ENCODE measurements at places on chromosomes 1 and 21. TPM values are rescaled to one million over a fixed set of nuclear protein-coding genes. Genes with fewer than 3 reads are reported as not detected.
A peak's percentile ranks its signal among the peaks of the same experiment; 100 is the strongest.

The GPR37L1 gene
- total RNA-seq, result not detected

The TFF2 gene
- not detected for total RNA-seq

The OR2M3 gene
- not detected for total RNA-seq

The MX2 gene
- 0.59 TPM for total RNA-seq

The RAB25 gene
- total RNA-seq, result not detected

The HCRTR1 gene
- total RNA-seq, result 0.53 TPM

The FNDC10 gene
- 0.14 TPM for total RNA-seq

The DNAH14 gene
- 1.9 TPM for total RNA-seq

The ATP1A4 gene
- total RNA-seq, result not detected

The OLIG1 gene
- total RNA-seq, result not detected

The OR2L13 gene
- total RNA-seq, result not detected

- DNase-seq, result peak; percentile 92
Measured at GRCh38 chr1:203673550-203674411, 47.1 kb downstream of the ATP2B4 start.

DNA sequence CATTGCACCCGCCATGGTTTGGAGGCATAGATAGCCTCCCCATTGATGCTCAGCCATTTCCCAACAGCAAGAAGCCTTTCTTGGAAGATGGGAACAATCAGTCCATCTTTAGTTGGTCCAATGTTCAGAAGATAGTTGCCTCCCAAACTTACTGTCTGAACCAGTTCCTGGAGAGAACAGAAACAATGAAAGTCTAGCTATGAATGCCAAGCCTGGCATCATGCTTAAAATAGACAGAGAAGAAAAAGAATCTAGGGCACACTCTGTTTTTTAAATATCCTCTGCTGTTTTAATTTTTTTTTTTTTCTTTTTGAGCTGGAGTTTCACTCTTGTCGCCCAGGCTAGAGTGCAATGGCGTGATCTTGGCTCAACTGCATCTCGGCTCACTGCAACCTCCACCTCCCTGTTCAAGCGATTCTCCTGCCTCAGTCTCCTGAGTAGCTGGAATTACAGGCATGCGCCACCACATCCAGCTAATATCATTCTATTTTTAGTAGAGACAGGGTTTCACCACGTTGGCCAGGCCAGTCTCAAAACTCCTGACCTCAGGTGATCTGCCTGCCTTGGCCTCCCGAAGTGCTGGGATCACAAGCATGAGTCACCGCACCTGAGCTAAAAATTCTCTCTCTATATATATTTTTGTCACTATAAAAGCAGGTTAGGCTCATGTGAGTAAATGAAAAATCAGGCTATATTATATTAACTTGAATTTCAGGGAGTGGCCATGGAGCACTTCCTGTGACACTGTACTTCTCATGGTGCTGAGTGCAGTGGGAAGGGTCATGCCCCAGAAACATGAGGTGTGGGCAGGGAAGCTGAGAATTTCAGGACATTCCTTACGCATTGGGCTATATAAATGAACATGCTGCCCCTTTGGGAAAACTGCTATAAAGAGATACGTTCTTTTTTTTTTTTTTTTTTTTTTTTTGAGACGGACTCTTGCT, 19.1 kb downstream of the FUCA1 start:
- DNase-seq, result no peak

GRCh38 chr1:10064416-10065343, 31.9 kb downstream of the UBE4B start:
- no peak for DNase-seq

DNA sequence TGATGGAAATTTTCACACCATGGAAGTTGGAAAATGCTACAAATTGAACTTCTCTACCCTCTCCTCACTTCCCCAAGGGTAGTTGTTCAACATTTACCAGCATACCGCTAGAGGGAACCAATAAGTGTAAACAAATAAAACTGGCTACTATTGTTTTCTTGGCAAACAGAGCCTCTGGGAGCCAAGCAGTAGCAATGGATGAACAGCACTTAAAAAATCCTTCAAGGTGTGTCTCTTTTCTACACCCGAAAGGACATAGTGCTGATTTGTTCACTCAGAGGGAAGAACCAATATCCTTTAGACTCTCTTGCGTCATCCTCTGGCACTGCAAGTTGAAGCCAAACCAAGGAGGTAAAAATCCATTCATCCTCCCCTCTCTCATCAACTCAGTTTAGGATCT, 161.5 kb downstream of the TBX15 start:
- no peak for DNase-seq

- DNase-seq, result no peak
Measured at GRCh38 chr21:23887725-23888306, 1719.5 kb downstream of the MRPL39 start.

DNA sequence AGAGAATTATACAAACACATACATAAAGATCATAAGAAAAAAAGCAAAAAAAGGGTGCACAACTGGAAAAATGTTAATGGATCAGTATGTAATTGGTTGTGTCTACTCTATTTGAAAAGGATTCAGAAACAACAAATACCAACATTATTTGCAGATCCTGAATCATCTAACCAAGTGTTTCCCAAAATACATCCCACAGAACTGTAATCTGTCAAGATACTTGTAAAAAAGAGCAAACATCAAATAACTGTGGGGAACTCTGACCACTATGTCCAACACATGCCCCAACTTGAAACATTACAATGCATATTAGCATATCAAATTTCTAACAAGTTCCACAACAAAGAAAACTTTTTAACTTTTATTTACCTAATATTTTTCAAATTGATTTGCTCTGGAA, 22.6 kb downstream of the ANKRD13C start:
- no peak for DNase-seq

DNA sequence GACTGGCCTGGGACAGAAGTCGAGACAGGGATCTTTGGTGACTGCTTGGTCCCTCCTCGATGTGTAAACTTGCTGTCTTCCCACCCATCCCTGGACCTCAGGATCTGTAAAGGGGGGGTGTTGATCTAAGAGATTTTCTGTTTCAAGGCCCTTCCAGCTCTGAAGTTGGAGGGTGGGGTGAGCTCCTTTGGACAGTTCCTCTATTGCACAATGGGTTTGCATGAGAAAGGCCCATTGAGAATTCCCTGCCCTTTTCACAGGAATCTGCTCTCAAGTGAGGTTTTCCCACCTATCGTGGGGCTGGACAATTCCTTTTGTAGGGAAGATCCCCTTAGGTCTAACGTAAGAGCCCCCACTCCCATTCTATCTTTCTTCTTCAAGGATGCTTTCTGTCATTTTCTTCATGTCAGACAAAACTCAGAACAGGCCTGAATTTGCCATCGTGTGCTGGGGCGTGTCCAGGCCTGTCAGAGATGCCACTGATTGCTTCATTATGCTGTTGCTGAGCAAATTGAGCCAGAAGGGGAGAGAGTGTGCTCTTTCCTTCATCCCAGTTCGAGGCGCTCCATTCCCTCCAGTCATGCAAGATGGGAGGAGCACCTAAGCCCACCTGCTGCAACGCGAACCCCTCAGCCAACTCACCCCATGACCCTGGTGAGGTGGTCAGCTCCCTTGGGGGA, 149.9 kb upstream of the IGSF21 start:
- DNase-seq, result no peak

DNA sequence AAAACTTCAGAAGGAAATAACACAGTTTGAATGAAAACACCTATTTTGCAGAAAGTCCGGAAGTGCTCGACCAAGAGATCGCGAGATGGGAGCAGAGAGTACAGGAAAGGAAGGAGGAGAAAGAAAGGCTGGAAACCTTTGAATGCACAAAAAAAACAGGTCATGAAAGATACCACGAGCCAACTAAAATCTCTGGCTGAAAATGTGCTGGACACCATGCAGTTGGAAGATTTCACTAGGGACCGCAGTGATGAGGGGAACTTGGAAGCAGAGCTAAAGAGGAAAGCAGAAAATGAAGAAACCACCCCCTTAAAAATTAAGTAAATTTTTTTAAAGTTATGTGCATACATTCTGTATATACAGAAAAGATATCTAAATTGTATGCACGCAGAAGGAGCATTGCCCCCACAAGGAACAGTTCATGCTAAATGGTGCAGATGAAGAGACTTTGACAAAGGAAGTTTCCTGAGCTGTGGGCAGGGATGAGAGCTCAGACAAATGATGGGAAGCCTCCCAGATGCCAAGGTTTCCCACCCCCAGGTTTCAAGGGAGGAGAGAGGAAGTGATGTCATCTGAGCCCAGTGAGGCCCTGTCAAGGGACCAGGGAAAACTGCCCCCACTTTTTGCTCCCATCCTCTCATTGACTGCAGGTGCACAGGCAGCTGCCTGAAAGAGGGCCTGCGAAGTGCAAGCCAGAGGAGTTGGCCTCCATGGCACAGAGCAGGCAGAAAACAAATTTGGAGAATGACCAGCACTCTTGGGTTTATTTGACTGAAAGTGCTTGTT, 52.5 kb downstream of the ETS2 start:
- DNase-seq, result no peak

- peak; percentile 33 for DNase-seq
Measured at GRCh38 chr1:204258213-204259115, 44.7 kb upstream of the GOLT1A start.
